Activated CD8-positive, alpha-beta memory T cell treated with anti-CD3 and anti-CD28 coated beads for 48 hours (primary cell): ENCODE measurements at places on chromosomes 7 and 10.

DNA sequence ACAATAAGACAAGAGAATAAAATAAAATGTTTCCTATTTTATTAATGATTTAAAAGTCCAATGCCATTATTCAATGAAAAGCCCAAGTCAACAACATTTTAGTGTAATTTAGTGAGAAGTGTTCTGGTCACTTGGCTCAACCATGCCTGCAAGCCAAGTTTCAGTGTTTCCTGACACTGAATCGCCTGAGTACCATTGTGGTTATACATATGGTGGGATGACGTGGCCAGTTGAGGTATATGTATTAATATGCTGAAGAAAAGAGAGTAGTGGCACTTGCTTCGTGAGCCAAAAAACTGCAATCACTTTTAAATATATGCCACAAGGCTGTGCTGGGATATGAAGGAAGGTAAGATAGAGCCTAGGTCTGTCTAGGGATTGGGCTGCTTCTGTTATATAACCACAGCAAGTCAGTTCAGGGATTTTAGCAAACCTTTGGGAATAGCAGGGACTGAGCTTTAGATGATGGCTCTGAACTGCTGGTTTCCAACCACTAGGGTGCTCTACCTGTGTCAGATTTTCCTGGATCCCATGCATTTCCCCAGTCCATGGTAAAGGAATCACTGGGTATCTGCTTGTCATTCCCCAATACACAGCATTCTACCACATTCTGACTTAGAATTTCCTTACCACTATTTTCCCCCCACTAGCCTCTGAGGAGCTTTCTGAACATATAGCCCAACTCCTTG is 214.0 kb upstream of the PRPS1L1 start:
- no peak for DNase-seq

GRCh38 chr7:44617225-44617890 is 10.9 kb downstream of the OGDH start:
- DNase-seq = no peak

DNA sequence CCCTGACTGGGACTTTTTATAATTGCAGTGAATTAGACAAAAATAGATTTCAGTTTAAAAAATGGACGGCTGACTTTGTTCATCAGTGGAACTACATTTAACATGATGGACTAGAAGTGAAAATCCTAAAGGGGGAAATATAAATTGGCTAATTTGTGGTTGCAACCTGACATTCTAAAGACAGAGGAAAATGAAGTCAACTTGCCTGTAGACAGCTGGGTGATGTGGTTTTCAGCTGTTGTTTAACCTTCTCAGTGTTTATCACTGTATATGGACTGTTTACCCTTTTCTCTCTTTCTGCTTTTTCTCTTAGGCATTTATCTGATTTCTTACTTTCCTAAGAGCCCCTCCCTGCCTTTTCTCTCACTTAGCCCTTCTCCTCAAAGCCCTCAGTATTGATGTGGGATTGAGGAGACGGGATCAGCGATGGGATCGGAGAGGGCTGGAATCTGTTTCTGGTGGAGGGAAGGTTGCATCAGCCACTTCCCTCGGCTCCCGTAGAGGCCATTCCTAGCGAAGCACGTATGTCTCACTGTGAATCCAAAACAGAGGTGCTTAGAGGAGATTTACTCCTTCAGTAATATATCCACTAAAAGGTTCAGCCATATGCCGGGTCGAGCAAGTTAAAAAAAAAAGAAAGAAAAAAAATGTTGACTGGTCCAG is 109.0 kb upstream of the KLF6 start:
- no peak for DNase-seq

- no peak for DNase-seq
These were observed 145.0 kb downstream of the MAD1L1 start for GRCh38 chr7:2087744-2088143.

DNA sequence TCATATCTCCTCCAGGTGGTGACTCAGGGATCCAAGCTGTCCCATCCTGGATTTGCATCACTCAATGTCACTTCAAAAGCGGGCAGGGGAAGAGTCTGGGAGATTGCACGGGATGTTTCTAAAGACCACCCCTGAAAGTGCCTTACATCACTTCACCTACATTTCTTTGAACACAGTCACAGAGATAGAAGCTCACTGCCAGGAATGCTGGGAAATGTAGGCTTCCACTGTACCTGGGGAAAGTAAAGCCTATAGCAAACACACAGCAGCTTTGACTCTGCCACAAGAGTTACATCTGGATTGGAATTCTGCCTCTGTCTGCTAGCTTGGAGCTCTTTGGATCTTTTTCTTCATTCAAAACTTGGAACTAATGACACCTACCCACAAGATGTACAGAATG is 300.9 kb downstream of the WDR11 start:
- no peak for DNase-seq

DNA sequence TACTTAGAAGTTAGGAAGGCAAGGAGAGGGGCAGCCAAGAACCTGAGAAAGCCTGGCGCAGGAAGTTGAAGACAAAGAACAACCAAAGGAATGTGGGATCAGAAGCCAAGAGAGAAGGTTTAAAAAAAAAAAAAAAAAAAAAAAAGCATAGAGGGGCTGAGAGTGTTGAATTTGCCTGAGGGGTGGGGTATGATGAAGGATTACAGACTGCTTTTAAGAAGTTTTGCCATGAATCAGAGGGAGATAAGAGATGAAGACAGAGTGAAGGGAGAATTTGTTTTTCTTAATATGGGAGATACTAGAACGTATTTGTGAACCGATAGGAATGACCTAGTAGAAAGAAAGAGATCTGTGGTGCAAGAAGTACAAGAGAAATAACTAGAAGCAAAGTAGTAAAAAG is 6.7 kb downstream of the SLC26A4 start:
- no peak for DNase-seq

- DNase-seq = no peak
These were observed 239.8 kb upstream of the TMEM72 start for GRCh38 chr10:44671319-44671718.

- DNase-seq = no peak
These were observed 1.5 kb upstream of the LAMB1 start for GRCh38 chr7:108004220-108005142.

GRCh38 chr7:155399577-155399976 is 58.4 kb upstream of the EN2 start:
- no peak for DNase-seq

DNA sequence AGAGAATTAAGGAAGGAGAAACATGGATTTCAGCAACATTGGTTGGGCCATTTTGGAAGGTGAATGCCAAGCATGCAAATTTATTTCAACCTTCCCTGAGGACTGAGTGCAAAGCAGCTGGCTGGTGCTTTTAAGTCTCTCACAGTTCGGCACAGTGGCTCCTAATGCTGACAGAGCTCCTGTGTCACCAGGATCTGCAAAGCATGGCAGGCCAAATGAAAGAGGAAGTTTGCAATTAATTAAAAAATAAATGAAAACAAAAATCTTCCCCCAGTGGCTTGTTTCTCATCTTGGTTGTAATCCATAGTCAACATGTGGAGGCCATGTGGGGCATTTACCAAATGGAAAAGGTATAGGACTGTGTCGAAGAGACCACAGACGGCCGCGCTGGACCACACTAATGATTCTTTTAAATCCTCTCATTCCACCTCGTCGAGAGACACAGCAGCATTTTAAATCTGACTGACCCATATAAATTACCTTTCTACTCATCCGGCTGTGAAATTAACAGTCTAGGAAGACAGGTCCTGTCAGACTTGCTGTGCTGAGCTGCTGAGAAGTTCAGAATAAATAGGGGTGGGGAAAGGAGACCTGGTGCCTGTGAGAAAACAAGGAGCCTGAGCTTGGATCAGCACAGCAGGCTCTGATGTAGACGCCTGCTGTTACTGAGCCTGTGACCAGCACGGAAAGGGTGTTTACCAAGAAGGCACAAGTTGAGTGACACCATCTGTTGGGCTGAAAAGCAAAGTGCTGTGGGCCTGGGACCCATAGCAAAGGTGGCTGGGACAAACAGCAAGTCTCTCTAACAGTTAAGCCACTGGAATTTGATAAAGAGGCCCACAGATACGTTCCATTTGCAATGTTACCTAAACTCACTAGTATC is 136.0 kb upstream of the COL1A2 start:
- no peak for DNase-seq

GRCh38 chr7:147279964-147280374 is 1163.4 kb downstream of the CNTNAP2 start:
- no peak for DNase-seq

GRCh38 chr10:76192151-76192550 is 760.7 kb downstream of the LRMDA start:
- no peak for DNase-seq

DNA sequence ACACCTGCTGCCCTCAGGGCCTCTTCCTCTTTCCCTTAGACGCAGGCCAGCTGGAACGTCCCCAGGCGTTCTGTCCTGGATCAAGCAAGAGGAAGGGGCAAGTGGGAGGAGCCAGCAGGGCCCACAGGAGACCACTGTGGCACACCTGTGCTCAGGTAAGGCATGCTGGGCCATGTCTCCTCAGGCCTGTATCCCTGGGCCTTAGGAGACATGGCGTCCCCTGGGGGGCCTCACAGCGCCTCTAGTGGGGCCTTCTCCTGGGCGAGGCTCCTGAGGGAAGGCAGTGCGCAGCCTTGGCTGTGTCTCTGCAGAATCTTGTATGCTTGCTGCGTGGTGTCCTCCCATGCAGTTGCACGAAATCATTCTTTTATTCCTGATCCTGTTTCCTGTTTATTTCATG is 31.3 kb downstream of the ZNF783 start:
- DNase-seq = no peak

GRCh38 chr7:49660170-49660783 is 113.2 kb upstream of the VWC2 start:
- DNase-seq = no peak

- DNase-seq = no peak
These were observed 43.1 kb downstream of the KLF6 start for GRCh38 chr10:3741688-3742461.

GRCh38 chr7:8254667-8255066 is 7.3 kb downstream of the ICA1 start:
- DNase-seq = no peak

GRCh38 chr7:90945104-90945787 is 319.0 kb upstream of the FZD1 start:
- DNase-seq = no peak

- no peak for DNase-seq
These were observed 132.1 kb upstream of the BTBD16 start for GRCh38 chr10:122138831-122139625.

DNA sequence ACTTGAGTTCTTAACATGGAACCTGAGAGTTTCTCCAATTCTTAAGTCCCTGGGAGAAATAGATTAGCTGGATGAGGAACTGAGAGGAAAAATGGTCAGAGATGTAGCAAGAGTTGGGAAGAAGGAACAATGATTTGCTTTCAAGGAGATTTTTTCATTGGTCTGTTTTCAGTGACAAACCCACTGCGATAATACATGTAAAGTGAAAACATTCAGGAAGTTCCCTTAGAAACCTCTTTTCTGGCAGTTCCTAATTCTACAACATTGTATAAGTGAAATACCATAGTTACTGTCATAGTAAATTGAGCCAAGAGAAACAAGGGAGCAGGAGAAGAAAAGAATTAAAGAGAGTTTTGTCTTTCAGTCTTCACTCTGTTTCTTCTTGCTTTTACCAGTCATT is 12.1 kb upstream of the MAGI2 start:
- DNase-seq = no peak

GRCh38 chr7:108232076-108232475 is 101.9 kb upstream of the LAMB4 start:
- no peak for DNase-seq

DNA sequence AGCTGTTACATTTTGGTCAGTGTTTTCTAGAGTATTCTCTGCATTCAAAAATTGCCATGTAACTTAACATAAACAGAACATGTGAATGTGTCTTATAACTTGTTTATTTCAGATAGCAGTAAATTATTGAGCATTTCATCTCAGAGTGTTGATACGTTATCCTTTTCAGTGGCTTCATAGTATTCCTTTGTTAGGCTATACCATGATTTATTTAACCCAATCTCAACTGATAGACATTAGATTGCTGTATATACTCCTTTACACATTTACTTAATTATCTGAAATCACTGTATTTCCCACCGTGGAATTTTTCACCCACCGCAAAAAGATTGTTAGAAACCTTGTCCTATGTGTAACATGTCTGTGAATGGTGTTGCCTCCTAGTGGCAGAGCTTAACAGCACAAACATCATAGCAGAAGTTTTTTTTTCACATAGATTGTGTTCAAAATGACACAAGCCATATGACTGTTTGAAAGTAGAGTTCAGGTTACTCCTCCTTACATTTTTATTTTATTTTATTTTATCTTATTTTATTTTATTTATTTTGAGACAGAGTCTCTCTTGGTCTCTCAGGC is 21.4 kb downstream of the SLF2 start:
- no peak for DNase-seq

DNA sequence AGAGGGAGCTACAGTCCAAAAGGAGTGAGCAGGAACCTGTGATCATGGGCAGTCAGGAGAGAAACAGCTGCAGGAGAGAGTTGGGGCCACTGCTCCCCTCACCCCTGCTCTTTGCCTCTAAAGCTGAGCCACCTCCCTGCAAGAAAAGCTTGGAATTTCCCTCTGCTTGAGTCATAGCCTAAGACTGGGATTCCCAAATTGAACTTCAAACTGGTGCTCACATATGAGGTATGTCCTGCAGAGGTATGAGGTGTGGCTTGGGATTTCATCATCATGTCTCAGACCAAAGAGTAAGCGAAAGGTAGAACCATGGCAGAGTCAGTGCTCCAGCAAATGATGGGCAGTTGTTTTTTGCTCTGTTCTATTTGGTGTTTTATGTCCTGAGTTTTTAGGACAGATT is 237.1 kb upstream of the NRP1 start:
- no peak for DNase-seq

- DNase-seq = no peak
These were observed 77.1 kb downstream of the NRF1 start for GRCh38 chr7:129688503-129689222.

- no peak for DNase-seq
These were observed 267.8 kb downstream of the BICC1 start for GRCh38 chr10:58780476-58780875.

GRCh38 chr7:95066737-95067530 is 159.5 kb downstream of the PPP1R9A start:
- no peak for DNase-seq

GRCh38 chr7:106462914-106463482 is 178.2 kb upstream of the NAMPT start:
- DNase-seq = no peak

- DNase-seq = no peak
These were observed 22.1 kb downstream of the RAB18 start for GRCh38 chr10:27526242-27526641.

DNA sequence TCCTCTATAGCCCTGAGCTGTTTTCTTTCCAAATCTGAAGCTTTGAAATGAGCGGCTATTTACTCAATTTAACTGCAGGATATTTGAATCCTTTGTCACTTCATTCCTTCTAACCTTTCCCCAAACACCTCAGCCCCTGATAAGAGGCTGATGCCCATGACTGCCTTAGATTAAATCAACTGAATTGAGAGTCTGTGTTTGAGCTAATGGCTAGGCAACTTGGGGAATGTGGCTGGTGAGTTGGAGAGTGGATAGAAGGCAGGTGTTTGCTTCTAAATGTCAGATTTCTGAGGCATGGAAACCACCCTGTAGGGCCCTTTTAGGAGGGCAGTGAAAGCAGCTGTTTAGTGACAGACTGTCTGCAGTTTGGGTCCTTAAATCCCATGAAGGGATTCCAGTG is 759.9 kb downstream of the LRMDA start:
- no peak for DNase-seq
